ENCODE measurements at places on chromosomes 16 and 17.
A peak's percentile ranks its signal among the peaks of the same experiment; 100 is the strongest.

DNA sequence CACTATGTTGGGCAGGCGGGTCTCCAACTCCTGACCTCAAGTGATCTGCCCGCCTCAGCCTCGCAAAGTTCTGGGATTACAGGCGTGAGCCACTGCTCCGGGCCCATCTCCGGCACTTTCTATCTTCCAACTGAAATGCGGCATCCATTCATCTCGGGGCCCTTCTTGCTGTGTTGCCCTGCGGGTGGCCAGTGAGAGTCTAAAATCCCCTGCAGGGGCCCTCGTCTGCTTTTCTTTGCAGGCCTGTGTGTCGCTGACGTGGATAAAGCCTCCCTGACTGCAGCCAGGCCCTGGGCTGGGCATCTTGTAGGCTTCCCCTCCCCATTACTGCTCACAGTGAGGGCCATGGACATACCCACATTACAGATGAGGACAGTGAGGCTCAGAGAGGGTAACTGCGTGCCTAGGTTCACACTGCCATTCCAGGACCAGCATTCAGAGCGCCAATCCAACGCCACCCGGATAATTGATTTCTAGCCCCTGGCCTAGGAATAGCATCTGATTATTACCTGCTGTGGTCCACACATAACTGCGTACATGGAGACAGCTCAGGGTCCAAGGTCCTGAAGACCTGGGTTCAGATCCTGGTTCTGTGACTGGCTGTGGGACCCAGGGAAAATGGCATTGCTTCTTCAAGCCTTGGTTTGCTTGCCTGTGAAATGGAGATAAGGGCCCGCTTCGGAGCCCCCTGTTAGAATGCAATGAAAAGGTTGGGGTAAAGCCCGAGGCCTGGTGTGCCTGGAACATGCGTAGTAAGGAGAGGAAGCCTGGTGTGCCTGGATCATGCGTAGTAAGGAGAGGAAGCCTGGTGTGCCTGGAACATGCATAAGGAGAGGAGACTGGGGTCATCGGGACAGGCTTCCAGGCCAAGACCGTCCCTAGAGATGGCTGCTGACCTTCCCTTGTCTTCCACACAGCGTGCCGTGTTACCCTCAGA is 25.0 kb downstream of the CRISPLD2 start:
- no peak for DNase-seq

- DNase-seq = no peak
Measured at GRCh38 chr17:65176646-65177409, 39.7 kb downstream of the RGS9 start.

DNA sequence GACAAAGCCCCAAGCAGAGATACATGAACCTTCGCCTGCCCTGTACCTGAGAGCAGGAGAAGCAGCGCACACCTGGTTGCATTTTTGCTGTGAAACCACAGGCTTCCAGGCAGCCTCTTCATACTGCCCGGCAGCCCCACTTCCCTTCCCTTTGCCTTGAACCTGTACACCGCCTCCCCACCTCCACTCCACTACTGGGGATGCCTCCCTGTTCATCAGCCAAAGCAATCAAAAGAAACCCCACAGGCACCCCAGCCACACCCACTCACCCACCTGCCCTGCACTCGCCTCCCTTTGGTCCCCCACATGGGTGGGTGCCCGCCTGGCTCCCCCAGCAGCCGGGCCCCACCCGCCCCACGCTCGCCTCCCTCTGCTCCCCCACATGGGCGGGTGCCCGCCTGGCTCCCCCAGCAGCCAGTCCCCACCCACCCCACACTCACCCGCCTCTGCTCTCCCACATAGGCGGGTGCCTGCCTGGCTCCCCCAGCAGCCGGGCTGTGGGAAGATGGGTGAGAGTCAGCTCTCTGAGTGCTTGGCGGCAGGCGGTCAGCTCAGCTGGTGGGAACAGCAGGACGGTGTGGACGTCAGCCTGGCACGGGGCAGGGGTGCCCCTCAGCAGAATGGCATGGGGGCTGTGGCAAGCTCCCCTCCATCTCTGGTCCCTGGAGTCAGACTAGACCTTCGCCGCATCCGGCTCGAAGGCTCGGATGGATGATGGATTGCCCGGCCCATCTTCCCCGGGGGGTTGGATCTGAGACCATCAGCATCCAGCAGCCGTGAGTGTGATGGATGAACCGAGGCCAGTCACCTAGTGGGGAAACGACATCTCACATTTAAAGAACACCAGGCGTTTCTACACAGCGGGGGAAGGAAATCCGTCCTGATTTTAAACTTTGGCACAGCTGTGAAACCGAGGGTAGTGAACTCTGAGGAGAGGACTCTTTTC is 135.6 kb downstream of the BANP start:
- no peak for DNase-seq

DNA sequence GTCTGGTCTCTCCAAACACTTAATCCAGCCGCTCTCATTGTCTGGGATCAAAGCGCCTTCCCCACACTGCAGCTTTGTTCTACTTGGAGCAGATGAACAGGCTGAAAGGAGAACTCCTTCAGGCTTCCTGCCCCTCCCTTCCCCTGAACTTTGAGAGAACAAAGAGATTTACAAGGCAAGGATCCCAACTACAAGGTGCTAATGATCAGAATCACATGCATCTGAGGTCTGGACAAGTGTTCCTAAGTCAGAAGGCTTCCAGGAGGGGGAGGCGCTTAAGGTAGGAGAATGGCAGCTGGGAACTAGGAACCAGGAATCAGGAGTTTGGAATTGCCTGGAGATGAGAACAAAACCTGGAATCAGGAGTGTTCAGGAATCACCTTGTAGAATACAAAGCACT is 606.3 kb upstream of the CDH11 start:
- no peak for DNase-seq

DNA sequence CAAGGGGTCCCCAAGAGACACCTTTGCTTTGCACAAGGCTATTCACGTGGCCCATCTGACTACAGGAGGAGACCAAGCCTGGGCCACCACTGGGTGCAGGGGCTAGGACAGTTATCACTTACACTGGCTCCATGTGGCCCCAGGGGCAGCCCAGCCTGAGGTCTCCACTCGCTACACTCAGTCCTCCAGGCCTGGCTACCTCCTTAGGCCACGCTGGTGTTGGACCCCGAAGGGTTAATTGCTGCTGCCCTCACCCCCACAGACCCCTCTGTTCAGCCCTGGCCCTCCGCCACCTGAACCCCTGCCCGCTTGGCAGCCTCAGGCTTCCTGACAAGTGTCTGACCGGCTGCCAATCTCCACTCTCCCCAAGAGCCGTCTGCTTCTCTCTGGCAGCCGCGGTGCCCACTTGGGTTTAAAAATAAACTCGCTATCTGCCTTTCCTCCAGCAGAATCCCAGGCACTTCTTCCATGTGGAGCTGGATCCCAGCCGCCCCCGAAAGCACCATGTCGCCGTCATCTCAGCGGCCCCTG is 27.8 kb downstream of the ADAM11 start:
- no peak for DNase-seq

- DNase-seq = no peak
Measured at GRCh38 chr17:6035801-6036394, 34.3 kb upstream of the WSCD1 start.

- no peak for DNase-seq
Measured at GRCh38 chr16:15043344-15043743, 12.5 kb downstream of the NTAN1 start.

DNA sequence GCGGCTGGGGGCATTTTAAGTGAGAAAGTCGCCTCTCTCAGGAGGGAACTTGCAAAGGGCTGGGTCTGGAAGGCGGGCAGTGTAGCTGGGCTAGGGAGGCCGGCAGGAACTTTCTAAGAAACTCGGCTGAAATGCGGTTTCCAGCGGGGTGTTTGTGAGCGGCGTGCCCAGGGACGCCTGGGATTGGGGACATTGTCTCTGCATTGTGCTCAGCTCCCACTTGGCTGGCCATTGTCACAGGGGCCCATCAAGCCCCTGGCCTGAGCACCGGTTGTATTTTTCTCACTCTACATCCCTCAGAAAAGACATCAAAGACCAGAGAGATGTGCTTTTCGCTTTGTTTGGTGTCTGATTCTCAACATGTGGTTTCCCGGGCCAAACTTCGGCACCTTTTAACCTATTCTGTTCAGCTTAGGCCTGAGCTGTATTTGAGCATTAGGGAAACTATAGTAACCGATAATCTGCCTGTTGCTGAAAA is 291.1 kb upstream of the IRX3 start:
- DNase-seq = no peak

- no peak for DNase-seq
Measured at GRCh38 chr17:45310380-45311324, 6.2 kb downstream of the MAP3K14 start.

GRCh38 chr17:7083592-7083991 is 3.5 kb upstream of the CLEC10A start:
- DNase-seq = no peak

DNA sequence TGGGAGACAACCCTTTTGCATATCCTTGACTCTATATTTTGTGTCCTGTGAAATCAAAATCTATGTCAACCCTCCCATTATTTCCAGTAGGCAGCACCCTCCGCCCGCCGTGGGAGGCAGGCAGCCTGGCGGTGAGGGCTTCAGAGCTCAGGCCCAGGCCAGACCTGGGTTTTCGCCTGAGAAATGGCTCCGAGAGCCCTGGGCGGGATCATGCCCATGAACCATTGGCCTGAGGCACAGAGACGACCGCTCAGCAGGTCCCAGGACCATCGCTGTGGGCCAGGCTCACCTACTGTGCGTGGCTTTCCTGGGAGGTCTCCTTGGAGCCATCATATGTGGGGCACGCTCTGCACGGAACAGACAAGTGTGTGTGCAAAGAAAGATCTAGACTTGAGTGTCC is 6.3 kb upstream of the SLC38A8 start:
- DNase-seq = no peak

GRCh38 chr17:50843150-50843905 is 7.9 kb downstream of the WFIKKN2 start:
- no peak for DNase-seq

GRCh38 chr16:65244787-65245186 is 122.9 kb upstream of the CDH11 start:
- no peak for DNase-seq

- DNase-seq = no peak
Measured at GRCh38 chr17:75845933-75846691, 1.9 kb upstream of the UNC13D start.

GRCh38 chr17:29561554-29562517 is 5.0 kb downstream of the ABHD15 start:
- DNase-seq = no peak

- DNase-seq = peak; percentile 36
Measured at GRCh38 chr17:44898768-44899073, 524 bp downstream of the EFTUD2 start.

- no peak for DNase-seq
Measured at GRCh38 chr16:75263291-75263962, 12.0 kb upstream of the BCAR1 start.

- DNase-seq = no peak
Measured at GRCh38 chr17:34383216-34383615, 20.2 kb upstream of the CCL1 start.

DNA sequence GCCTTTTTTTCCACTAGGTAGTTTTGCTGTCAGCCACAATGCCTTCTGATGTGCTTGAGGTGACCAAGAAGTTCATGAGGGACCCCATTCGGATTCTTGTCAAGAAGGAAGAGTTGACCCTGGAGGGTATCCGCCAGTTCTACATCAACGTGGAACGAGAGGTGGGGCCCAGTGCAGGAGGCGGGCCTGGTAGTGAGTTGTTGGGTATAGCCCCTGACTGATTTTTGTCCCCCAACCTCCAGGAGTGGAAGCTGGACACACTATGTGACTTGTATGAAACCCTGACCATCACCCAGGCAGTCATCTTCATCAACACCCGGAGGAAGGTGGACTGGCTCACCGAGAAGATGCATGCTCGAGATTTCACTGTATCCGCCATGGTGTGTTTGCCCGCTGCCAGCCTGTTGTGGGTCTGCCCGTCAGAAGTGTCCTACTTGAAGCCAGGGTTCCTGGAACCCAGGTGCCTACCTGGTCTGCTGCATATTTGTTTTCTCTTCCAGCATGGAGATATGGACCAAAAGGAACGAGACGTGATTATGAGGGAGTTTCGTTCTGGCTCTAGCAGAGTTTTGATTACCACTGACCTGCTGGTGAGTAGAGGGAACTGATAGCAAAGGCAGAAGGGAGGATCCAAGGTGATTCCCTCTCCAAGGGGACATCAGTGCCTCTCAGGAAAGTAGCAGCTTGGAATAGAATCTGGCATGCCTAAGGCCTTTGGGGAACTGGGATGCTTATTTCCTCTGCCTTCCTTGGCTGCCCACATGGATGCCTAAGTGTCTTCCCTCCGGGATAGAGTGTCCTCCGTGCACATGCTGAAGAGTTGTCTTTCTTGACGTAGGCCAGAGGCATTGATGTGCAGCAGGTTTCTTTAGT is 1.9 kb upstream of the CD68 start:
- DNase-seq = no peak

DNA sequence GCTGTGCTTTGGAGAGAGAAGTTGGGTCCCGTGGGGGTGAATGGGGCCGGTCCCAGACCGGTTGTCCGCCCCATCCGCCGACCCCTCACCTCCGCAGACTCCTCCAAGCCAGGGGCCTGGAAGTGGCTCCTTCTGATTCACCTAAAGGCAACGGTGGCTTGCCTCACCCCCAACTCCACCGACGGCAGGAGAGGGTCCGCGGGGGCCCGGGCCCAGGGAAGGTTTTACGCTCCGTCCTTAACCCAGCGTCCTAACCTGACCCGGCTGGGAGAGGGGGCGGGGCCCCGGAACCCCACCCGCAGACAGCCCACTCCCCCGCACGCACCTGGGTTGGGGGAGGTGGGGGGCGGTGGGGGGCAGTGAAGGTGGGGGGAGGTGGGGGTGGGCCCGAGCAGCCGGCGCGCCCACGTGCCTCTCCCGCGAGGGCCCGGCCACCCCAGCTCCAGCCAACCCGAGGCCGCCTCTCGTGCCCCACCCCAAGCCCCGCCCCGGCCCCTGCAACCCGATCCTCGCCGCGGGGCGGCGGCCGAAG is 12.7 kb upstream of the CD300A start:
- peak; percentile 78 for DNase-seq

- no peak for DNase-seq
Measured at GRCh38 chr17:82301916-82302567, 15.4 kb downstream of the CD7 start.

GRCh38 chr17:44782326-44782850 is 23.6 kb downstream of the ADAM11 start:
- no peak for DNase-seq

DNA sequence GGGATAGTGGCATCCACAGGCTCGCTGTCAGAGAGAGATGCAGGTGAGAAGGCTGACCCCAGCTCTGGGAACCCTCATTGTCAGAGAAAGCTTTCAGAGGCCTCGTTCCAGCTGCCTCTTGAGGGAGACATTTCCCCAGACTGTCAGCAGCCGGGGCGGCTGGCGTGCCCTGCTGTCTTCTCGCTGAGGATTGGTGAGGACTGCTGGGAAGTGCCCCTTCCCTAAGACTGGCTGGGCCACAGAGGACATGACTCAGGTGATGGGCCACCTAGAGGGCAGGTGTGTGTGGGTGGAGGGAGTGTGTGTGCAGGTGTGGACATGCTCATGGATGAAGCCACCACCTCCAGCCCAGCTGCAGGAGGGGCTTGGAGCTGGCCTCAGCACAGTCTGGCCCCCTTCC is 25.3 kb downstream of the SPACA3 start:
- DNase-seq = no peak

Measured in fibroblast of skin of back (primary cell).